ENCODE measurements at places on chromosomes 3 and 15.

- DNase-seq: no peak
Measured at GRCh38 chr3:194675081-194675640, 3.2 kb upstream of the LSG1 start.

- DNase-seq: peak; percentile 92
Measured at GRCh38 chr3:45437383-45437782, 49.0 kb downstream of the LARS2 start.

DNA sequence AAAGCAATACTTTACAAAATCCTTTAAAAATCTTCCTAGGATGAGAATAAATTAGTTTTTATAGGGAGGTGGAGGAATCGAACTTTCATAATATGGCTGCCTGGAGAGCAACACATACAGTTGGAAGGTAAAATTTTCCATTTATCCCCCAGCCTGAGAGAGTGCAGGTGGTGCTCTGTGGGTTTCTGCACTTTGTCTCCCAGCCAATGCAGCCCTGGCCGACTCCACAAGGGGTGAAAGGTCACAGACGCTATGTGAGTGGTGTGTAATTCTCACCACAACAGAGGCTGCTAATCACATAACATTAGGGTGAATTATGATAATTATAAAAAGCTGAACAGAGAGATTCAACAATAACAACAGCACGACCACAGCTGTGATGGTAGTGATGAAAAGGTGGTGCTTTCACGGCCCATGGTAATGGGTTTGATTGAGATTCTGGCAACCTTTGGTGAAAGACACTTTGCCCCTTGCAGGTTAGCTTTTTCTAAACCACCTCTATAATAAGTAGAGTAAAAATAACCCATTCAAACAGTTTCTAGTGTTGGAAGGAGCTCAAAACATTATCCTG, 30.1 kb upstream of the NANOGP8 start:
- DNase-seq: no peak

- no peak for DNase-seq
Measured at GRCh38 chr3:63353383-63353782, 75.3 kb downstream of the SYNPR start.

- DNase-seq: peak; percentile 92
Measured at GRCh38 chr15:54374184-54374952, 396.1 kb downstream of the UNC13C start.

- peak; percentile 3 for DNase-seq
Measured at GRCh38 chr3:111465081-111465670, 76.8 kb upstream of the CD96 start.

DNA sequence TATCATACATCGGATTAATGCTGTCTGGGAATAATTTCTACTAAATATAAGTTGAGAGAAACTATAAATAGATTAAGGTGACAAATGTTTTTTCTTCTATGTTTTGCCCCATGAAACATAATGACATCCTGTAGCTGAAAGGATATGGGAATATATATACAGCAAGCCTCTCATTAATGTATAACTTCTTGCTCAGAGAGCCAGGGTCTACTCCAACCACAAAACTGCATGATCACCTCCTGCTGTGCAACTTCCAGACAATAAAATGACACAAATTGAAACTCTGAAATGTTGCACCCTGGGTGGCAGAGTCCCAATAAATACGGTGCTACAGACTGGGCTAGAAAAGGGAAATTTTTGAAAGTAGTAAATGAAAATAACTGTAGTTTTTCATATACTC, 571.9 kb upstream of the CBLB start:
- DNase-seq: no peak

DNA sequence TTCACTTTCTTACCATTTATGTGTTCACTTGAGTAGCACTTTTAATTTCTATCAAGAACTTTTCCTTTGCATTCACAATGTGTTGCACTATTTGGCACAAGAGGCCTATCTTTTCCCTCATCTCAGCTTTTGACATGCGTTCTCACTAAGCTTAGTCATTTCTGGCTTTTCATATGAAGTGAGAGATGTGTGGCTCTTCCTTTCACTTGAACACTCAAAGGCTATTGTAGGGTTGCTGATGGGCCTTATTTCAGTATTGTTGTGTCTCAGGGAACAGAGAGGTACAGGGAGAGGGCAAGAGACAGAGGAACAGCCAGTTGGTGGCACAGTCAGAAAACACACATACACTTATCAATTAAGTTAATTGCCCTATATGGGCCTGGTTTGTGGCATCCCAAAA, 127.4 kb upstream of the MLF1 start:
- DNase-seq: no peak

DNA sequence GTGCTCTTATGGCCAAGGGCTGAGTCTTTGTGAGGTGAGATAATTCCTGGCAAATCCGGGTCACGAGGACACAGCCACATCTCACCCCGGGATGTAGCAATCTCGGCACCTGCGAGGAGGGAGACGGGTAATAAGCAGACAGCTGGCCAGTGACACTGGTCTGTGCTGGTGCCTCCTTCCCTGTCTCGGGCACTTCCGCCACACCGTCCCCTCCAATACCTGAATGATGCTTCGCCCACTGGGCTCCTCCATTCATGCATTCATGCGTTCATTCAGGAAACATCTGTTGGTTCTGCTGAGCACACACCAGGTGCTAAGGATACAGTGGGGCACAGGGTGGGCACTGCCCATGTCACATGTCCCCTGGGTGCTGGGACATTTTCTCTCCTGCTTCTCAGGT, 60.1 kb downstream of the ATP10A start:
- no peak for DNase-seq

GRCh38 chr3:67458896-67459530, 195.4 kb downstream of the SUCLG2 start:
- DNase-seq: peak; percentile 61

- DNase-seq: no peak
Measured at GRCh38 chr3:21705769-21706168, 45.2 kb downstream of the ZNF385D start.

DNA sequence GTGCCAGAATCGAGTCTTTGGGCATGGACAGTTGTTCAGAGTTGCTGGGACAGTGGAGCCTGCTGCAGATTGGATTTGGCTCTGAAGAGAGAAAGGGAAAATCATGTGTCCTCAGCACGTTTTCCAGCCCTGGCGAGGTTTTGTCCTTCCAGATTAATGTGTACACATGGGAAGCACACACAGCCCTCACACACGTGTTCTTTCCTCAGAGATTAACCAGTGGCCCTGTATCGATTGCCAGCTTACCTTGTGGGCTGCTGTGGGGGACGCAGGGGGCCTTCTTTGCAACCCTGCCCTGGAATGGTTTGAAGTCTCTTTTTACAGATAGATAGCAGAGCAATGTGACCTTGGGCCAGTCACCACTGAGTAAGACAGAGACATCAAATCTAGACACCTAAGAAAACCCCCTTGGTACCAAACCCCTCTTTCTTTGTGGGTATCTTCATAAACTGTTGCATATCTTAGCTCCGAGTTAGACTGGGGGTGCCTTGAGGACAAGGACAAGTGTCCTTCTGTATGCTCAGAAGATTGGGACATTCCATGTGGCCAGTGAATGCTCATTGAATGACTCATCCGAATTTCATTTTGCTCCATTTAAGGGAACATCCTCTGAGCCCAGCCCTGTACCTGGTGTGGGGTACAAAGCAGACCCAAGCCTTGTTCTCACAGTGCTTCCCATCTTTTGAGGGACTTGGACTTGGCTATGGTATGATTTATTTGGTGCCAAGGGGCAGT, 48.0 kb downstream of the SMAD6 start:
- DNase-seq: no peak

GRCh38 chr3:156291272-156292123, 171.1 kb downstream of the KCNAB1 start:
- DNase-seq: peak; percentile 91

GRCh38 chr15:67148196-67148701, 82.8 kb downstream of the SMAD3 start:
- DNase-seq: no peak

DNA sequence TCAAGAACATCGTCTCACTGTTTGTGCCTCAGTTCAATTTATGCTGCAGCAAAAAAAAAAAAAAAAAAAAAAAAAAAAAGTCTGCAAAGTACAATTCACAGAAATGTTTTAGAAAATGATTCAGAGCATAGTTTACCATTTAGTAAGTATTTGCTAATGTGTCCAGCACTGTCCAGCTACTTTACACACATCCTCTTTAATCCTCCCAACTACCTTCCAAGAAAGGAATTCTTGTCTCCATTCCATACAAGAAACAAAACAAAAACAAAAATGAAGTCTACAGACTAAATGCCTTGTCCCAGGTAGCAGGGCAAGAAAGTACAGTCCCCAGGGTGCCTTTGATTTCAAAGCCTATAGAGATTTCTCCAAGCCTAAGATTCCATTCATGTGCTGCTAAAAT, 38.9 kb upstream of the SNTN start:
- DNase-seq: no peak

- no peak for DNase-seq
Measured at GRCh38 chr3:44628716-44629115, 3.9 kb downstream of the ZNF197 start.

DNA sequence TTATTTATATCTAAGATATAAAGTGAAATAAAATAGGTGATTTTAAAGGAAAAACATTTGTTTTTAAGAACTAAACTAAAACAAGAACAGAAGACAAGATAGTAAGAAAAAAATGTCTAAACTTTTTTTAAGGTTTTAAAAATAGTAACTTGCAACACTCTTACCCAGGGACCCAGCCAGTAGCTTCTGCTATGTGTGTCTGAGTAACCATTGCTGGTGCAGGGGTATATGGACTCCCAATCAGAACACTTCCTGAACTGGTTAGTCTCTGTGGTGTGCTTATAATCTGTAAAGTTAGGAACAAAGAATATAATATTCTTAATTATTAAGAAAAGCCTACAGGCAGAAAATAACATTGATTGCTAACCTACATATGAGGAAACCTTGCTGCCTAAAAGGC, 118.4 kb downstream of the ATP1B3 start:
- DNase-seq: no peak

DNA sequence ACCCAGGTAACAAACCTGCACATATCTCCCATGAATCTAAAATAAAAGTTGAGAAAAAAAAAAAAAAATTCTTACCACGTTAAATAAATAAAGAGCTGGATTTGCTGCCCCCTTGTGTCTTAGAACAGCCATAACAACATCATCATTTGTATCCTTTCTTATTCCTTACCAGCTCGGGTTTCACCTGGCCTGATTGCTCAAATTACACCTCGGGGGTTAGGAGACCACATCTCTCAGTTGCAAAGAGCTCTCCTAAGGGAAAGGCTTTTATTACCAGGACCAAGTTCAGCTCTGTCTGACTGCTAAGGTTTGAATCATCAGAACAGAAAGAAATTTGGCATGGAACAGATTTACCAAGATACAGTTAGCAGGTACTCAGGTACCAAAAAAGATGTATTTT, 25.8 kb upstream of the RPL39L start:
- peak; percentile 87 for DNase-seq

DNA sequence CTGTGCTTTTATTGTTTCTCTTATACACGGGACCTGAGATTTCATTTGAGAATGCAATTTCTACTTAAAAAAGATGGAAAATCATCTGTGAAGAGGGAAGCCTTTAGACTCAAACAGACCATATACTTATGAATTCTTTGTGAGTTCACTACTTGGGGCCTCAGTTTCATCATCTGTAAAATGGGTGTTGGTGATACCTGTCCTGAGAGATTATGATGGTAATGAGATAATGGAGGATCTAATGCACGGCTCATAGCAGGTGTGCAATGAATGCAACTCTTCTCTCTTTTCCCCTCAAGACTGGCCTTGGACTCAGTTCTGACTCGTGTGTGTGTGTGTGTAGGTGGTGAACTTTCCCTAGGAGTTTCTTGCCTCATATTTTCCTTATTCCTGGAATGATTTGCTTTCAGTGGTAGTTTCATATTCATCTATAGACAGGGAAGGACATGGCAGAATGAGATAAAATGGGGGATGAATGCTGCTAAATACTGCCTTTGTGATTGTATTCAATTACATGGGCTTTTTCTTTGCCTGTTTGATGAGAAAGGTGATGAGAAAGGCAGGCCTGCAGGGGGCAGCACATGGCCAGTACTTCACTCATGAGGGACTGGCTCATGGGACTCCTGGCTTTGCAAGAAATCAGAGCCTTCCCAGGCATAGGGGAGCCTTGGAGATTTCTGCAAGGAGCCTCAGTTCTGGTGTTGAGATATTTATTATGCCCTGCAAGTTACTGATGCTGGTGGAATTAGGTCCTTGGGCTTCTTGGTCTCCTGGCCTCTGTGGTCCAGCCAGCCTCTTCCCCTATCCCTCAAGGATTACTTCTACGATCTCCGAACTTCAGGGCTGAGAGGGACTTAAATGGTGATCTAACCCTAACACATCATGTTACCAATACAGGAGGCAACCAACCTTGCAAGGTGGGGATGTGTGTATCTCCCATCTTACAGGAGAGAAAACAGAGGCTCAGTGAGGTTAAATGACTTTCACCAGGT, 70.7 kb downstream of the RPLP1 start:
- peak; percentile 84 for DNase-seq

DNA sequence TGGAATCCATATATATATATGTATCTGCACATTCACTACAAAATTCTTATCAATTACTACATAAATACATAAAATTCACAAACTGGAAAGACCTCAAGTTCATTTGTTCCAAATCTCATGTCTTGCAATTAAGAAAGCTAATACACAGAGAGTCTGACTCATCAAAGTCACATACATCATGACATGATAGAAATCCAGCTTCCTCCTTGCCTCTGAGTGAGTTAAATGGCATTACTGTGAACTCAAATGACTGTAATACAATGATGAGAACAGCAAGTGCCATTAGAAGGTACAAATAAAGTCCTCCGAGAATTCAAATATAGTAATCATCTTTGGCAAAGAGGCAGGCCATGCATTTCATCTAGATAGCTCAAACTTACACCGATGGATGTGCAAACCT, 55.1 kb upstream of the AGTR1 start:
- DNase-seq: no peak

DNA sequence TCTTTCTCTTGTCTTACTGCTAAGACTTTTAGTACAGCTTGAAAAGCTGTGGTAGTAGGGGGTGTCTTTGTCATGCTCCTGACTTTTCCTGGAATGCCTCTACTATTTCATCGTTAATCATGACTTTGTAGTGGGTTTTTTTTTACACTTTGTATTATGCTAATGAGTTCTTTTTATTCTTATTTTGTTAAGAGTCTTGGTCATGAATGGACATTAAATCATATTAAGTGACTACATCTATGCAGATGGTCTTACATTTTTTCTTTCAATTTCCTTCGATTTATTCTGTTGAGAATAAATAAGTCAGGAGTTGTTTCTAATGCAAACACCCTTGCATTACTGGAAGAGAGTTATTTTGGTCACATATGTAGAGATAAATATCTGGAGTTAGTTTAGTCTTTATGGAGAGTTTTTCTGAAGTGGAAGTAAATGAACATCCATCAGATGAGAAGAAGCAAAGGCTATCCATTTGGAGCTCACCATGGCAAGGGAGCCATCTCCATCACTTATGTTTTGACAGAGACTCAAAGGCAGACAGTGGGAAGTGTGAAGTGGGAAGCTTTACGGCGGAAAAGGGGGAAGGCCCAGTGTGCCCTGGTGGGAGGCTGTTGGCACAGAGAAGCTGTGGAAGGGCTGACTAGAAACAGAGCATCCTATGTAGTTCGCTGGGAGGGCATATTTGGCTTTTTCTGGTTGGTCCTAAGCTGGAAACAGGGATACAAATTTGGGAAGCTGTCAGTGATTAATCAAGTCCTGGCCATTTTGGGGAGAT, 73.1 kb upstream of the PRR23E start:
- no peak for DNase-seq

All from NCI-H524 (cell line).